Esophagus squamous epithelium (tissue), 5 donors: ENCODE measurements at places on chromosomes 11 and 22.

- no peak for DNase-seq
Measured at GRCh38 chr11:121191818-121192217, 90.8 kb downstream of the TECTA start.

DNA sequence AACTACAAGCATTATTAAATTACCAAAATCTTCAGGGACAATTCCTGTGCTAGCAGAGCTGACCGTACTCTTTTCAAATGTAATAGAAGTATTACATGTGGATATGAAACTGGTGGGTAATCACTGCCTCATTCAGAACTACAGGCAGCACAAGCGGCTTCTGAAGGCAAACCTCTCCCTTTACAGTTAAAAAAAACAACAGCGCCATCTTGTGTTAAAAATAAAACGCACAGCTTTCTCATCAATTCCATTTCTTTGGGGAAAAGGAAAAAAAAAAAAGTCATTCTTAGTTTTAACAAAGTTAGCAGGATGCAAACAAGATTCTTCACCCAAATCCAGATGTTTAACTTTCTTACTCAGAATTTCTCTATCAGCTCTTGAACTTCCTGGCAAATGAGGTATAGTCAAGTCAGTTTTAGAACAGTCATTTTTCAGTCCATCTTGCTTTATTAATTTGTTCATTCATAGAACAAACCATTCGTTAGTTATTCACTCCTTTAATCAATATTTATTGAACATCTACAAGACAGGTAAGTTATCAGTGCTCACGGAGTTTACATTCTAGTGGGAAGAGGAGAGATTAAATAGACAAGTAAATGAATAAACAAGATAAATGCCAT is 331.8 kb upstream of the MPPED2 start:
- DNase-seq: no peak

DNA sequence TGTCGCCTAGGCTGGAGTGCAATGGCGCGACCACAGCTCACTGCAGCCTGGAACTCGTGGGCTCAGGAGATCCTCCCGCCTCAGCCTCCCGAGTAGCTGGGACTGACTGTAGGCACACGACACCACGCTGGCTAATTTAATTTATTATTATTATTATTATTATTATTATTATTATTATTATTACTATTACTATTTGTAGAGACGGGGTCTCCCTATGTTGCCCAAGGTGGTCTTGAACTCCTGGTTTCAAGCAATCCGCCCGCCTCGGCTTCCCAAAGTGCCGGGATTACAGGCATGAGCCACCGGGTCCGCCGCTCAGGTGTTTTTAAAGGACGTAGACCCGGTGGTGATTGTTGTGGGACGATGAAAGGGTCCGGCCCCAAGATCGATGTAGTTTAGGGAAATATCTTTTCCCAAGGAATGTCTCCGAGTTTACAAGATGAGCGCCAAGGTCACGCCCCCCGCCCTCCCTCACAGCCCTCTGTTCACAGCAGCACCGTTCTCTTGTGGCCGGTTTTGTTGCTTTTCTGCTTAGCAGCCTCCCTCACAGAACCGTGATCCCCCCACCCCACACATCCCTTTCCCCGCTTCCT is 728 bp upstream of the POGLUT3 start:
- DNase-seq: no peak

DNA sequence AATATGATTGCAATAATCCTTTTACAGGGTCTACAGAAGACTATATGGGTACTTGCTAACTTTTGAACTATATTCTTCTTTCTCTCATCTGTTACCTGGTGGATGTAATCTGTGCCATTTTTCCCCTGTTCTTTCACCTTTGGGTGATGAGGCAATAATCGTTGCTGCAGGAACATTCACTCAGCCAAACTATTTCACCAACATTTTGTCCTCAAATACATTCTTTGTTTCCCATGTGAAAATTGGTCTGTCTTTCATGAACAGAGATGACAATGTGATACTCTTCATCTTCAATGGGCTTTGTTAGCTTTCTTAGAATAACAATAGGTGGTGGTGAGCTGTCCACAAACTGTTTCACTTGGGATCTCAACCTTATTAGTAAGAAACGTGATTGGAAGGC is 52.1 kb upstream of the CAPRIN1 start:
- DNase-seq: no peak

- DNase-seq: no peak
Measured at GRCh38 chr11:63551889-63552266, 11.3 kb downstream of the PLAAT2 start.

DNA sequence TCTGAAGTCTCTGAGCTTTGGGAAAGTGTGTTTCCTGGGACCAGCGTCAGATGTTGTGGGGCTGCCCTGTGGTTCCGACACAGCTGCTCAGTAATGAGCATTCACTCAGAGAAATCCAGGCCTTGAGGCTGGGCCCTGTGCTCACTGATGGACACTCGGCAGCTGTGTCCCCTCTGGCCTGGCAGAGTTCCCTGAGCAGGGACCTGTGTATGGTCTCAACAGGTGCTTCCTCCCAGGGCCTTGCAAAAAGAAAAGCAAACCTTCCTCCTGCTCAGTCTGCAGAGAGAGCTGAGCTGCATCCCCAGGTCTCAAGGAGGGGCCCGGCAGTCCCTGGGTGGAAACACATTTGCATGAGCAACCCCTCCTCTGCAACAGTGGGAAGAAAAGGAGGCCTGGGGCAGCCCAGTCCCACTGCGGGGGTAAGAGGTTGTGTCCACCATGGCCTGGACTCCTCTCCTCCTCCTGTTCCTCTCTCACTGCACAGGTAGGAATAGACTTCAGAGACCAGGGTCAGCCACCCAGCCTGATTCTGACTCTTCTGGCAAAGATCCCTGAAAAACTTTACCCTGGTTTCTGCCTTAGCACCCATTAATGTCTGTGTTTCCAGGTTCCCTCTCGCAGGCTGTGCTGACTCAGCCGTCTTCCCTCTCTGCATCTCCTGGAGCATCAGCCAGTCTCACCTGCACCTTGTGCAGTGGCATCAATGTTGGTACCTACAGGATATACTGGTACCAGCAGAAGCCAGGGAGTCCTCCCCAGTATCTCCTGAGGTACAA is 131.2 kb downstream of the VPREB1 start:
- no peak for DNase-seq

- no peak for DNase-seq
Measured at GRCh38 chr11:13889552-13890249, 72.8 kb upstream of the SPON1 start.

DNA sequence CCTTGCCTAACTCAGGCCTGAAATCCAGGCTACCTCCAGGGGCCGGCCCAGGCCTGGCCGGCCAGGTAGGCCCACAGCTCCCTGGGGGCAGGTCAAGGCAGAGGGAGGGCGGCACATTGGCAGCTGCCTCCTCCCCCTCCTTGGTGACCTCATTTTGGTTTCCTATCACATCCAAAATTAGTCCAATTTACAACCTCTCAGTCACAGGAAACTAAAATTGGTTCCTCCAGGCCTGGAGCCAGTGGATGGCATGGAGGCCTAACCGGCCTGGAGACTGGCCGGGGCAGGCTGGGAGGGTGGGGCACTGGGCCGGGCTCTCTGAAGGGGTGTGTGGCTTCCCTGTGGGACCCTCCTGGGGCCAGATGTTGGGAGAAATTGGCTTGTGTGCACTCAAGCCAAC is 35.9 kb downstream of the LRRC10B start:
- DNase-seq: no peak

DNA sequence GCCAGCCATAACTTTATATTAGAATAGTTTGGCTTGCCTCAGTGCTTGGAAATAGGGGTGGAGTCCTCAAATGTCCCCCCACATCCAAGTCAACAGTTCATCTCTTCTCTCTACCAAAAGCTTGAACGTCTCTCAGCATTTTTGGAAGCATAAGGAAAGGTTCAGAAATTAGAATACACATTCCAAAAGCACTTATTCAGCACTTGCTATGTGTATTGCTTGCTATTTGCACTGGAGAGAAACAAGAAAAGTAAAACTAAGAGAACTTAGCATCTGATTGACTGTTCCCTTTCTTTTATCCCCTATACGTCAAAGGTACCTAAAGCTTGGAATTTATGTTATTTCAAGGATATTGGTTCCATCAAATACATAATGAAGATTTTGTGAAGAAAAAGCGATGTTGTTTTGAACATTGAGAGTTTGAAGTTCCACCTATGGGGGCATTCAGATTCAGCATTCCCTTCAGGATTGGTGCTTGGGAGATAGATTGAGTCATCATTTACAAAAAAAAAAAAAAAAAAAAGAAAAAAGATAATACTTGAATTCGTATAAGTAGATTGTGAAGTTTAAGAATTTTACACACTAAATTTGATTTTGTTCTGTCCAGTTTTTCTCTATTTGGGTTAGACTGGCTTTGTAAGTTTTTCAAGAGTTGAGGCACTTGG is 1.3 kb downstream of the TBRG1 start:
- DNase-seq: no peak

DNA sequence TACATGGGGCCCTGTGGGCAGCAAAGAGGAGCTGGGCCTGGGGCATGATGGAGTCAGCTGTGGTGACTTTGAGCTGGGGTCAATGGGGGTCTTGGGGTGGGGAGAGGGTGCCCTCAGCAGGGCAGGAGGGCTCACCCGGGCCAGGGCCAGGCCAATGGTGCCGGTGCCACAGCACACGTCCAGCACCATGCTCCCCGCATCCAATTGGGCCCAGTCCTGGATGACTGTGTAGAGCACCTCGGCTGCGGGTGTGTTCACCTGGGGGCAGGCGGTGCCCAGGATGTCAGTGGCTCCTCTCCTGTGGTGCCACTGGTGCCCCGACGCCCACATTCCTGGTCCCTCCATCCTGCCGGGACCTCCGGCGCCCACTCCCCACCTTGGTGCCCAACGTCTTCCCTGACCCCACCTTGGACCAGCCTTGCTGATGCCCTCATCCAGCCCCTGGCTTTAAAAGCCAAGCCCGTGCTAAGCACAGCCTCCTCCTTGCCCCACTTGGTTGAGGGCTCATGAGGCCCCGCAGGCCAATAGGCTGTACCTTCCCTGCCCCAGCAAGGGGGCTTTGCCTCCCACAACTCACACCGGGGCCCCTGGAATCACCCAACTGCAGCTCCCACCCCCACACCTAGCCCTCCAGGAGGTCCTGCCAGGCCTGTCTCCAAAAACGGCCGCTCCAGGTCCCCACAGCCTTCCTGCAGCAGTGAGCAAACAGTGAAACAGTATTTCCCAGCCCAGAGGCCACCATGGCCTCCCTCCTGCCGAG is 2.2 kb upstream of the RANBP1 start:
- DNase-seq: no peak

DNA sequence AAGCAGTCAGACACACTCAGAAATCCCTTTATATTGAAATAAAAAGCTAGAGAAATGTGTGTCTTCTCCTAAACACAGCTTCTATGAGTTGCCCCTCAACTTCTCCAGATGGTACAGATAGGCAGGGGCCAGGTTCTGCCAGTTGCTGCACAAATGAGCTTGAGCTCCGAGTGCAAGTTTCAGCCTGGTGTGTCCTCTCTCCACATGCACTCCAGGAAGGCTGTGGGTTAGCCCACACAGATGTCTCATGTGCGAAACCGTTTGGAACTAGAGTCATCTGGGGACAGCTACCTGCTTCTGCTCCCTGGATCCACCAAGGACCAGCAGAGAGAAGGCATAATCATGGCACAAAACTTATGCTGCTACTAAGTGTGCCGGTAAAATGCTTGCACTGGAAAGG is 812.6 kb downstream of the OPCML start:
- no peak for DNase-seq

- no peak for DNase-seq
Measured at GRCh38 chr22:24335496-24335895, 64.9 kb downstream of the SPECC1L start.

DNA sequence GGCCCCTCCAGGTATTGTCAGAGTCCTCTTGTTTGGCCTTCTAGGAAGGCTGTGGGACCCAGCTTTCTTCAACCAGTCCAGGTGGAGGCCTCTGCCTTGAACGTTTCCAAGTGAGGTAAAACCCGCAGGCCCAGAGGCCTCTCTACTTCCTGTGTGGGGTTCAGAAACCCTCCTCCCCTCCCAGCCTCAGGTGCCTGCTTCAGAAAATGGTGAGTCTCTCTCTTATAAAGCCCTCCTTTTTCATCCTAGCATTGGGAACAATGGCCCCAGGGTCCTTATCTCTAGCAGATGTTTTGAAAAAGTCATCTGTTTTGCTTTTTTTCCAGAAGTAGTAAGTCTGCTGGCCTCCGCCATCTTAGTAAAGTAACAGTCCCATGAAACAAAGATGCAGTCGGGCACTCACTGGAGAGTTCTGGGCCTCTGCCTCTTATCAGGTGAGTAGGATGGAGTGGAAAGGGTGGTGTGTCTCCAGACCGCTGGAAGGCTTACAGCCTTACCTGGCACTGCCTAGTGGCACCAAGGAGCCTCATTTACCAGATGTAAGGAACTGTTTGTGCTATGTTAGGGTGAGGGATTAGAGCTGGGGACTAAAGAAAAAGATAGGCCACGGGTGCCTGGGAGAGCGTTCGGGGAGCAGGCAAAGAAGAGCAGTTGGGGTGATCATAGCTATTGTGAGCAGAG is at the start of gene CD3E:
CD3E (plus strand) TSS at position 163 of the 681 bp plus-strand sequence; CDS start at position 386, 223 bp downstream.
- no peak for DNase-seq

GRCh38 chr11:134558916-134559601 is 147.0 kb upstream of the B3GAT1 start:
- no peak for DNase-seq

- peak; percentile 49 for DNase-seq
Measured at GRCh38 chr11:9461063-9461759, 399 bp downstream of the ZNF143 start.

DNA sequence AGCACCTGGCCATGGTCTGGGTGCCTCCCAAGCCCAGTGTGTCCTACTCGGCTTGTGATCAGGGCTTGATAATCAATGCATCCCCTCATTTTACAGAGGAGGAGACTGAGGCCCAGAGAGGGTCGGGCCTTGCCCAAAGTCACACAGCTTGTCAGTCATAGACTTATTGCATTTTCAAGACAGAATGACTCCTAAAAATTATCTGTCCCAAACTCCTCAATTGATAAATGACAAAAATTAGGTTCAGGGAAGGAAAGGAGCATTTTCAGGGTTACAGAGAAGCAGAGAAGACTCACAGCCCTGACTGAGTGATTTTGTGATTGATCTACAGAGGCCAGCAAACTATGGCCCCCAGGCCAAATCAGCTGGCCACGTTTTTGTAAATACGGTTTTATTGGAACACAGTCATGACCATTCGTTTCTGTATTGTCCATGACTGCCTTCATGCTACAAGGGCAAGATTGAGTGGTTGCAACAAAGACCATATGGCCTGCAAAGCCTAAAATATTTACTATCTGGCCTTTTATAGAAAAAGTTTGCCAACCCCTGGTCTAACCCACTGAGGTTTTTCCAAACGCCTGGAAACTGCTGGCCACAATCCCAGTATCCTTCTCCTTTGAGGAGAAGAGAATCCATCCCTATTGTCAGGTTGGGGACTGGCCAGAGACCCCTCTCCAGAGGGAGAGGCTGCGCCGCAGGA is 35.1 kb upstream of the NAV2 start:
- DNase-seq: no peak

DNA sequence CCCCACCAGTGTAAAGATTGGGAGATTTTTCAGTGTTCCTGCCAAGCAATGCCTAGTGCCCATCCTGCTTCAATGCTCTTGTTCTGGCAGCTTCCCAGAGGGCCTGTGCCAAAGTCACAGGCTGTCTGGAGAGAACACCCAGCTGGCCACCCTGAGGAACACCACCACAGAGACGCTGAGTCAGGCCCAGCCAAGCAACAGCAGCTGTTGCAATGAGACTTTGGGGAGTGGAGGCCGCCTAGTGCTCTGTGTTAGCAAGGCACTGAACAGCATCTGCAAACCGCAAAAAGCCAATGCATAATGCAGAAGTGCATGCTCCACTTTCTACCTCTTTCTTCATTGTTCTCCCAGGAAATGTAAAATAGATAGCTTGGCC is 168.1 kb downstream of the NXPE2 start:
- DNase-seq: no peak
